ENCODE measurements at places on chromosomes 6 and 20.

DNA sequence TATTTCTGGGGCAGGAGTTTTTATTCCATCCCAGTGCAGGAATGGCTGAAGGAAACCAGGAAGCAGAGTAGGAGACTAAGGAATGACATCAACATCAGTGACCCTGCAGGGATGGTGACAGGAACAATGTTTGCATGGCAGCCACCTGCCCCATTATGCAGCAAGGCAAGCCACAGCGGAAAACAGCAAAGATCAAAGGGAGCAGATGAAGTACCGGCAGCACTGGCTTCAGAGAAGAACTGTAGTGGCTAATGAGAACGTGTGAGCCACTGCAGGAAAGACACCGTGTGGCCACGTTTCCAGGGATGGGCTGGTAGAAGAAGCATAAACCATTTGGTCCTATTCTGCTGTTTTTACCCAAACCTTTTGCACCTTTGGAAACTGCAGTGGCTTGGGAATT lies 52.9 kb upstream of the TAB2 start:
- no peak for DNase-seq

- DNase-seq, result no peak
Observed at GRCh38 chr20:49573900-49574416, 6.0 kb upstream of the PTGIS start.

DNA sequence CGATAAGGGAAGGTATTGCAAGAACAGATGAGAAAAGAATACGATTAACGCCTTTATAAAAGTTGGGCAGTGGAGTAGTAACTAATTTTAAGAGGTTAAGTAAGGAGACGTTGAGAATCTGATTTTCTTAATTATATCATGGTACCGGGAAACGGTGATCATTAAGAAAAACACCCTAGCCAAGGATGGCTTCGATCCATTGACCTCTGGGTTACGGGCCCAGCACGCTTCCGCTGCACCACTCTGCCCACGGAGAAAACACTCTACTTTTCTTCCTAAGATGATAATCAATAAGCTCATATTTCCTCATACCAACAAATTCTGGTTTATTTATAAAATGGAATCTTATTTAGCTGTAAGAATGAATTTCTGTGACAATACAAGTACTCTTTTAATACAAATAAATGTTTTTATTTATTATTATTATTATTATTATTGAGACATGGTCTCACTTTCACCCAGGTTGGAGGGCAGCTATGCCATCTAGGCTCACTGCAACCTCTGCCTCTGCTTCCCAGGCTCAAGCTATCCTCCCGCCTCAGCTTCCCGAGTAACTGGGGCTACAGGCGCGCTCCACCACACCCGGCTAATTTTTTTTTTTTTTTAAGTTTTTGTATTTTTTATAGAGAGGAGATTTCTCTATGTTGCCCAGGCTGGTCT lies 8.3 kb downstream of the POM121L2 start:
- no peak for DNase-seq

- no peak for DNase-seq
Observed at GRCh38 chr6:51045548-51045947, 226.9 kb downstream of the TFAP2B start.

GRCh38 chr6:150310539-150310938 lies 58.3 kb upstream of the IYD start:
- no peak for DNase-seq

- no peak for DNase-seq
Observed at GRCh38 chr20:12698817-12699216, 310.0 kb upstream of the SPTLC3 start.

- DNase-seq, result no peak
Observed at GRCh38 chr20:16104783-16105182, 468.5 kb downstream of the KIF16B start.

DNA sequence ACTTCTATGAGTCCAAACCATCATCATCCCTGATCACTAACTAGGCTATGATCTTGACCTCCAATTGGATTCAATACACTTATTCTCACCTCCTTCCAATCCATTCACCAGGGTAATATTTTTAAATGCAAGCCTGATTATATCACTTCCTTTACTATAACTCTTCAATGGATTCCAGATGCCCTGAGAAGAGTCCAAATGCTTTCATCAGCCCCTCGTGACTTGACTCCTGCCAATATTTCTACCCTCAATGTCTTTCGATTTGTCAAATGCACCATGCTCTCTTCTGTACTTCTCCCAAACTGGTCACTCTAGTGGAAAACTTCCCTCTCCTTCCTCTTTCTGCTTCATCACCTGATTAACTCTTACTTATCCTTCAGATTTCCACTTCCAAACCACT lies 70.8 kb downstream of the CD164 start:
- DNase-seq, result no peak

GRCh38 chr6:159125951-159126352 lies 43.2 kb upstream of the FNDC1 start:
- no peak for DNase-seq

DNA sequence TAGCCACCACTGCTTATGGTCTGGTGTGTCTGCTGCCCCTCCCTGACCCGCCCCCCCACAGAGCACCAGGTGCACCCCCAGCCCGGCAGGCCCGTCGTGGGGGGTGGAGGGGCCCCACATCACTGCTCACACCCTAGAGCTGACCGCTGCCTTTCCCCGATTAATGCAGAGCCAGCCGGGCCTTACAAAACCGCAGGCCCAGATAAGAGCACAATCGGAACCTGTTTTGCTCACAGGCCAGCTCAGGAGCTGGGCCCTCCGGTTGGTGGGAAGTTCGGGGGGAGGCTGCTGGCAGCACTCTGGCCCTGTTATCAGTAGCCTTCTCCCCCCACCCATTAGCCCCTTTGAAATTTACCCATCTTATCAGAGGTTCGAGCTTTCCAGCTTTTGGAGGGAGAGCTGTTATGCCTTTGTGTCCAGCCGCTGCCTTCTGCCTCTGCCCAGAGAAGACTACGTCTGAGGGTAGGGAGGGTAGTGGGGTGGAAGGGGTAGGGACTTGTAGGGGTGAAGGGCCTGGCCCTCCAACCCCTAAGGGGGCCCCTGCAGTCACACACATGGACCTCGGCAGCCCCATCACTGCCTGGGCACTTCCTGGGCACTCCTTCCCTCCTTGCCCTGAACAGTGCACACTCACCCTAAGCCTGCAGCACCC lies 6.9 kb upstream of the SPDEF start:
- no peak for DNase-seq

GRCh38 chr6:109056661-109057060 lies 38.0 kb downstream of the SESN1 start:
- no peak for DNase-seq

DNA sequence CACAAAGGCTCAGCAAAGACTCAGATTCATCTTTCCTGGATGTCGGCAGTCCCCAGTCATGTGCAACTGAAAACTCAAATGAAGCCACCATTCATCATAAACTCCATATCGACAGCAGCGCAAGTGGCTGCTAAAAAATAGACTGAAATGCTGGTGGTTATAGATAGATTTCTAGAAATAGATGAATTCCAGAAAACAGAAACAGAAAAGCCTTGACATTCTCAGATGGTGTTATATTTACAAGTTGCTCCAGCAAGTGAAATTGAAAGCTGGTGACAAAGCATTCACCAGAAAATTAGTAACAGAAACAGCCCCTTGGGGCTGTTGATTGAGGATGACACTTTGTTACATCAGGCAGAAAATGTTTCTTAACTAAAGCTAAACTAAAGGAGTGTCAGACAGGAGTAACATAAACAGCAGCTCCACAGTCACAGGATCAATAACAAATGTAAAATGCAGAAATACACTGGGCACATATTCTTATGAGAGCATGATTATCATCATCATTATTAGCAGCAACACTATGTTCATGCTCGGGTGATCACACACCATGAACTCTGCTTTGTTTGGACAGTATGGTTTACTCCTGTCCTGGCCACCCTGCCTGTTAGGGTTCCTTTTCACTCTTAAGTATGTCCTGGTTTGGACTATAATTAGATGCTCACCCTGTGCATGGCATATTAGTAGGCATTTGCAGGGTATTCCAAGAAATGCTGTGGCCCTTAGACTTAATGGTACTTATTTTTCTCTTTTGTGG lies 36.4 kb upstream of the SLC35F1 start:
- DNase-seq, result no peak

- DNase-seq, result peak; percentile 2
Observed at GRCh38 chr6:78749326-78749725, 118.0 kb upstream of the IRAK1BP1 start.

GRCh38 chr20:61927826-61928541 lies 137.7 kb downstream of the TAF4 start:
- DNase-seq, result no peak

GRCh38 chr6:110468731-110469130 lies 7.7 kb downstream of the SLC22A16 start:
- no peak for DNase-seq

DNA sequence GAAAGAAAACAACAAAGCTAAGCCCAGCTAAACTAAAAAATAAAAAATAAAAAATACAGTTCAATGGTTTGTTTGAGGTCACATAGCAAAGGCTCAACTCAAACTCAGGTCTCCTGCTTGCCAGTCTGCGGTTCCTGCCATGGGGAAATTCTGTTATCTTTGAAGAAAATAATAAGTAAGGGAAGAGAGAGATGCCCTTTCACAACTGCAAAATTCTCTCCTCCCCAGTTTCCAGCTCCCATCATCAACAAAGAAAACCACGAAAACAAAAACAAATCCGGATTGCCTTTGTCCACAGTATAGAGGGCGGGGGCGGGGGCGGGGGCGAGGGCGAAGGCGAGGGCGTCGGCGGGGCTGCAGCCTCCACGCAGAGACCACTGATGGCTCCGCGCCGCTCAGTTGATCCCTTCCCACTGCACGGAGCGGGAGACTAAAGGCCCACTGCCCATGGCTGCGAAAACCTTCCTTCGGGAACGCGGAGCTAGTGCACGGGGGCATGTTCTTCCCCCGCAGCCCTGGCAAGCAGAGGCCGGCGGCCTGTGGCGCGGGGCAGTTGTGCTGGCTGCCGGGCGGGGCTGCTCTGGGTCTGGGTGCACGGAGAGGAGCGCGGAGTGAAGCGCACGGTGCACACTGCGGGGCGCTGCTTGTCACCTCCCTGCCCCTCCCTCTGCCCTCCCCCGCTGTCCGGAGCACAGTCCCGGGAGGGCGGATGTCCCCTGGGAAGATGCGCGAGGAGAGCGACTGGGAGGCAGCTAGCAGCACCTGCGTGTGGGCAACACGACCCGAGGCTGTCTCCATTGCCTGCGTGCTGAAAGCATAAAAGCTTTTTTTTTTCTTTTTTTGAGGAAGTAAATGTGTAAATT lies 54.1 kb upstream of the TPD52L1 start:
- DNase-seq, result no peak
